ENCODE measurements at places on chromosomes 4 and X. TPM values are rescaled to one million over a fixed set of nuclear protein-coding genes. Genes with fewer than 3 reads are reported as not detected.

Gene DACH2
- total RNA-seq = not detected

Gene GALNTL6
- total RNA-seq = not detected

Gene PLXNB3
- 15.2 TPM for total RNA-seq

Gene GLRA3
- total RNA-seq = not detected

Gene PLS3
- total RNA-seq = 242 TPM

Gene PAGE5
- not detected for total RNA-seq

Gene CLGN
- total RNA-seq = under 0.01 TPM

Gene ARAP2
- 25.2 TPM for total RNA-seq

Gene CFP
- 0.17 TPM for total RNA-seq

Gene HSFX3
- not detected for total RNA-seq

Gene PHKA1
- 11.2 TPM for total RNA-seq

GRCh38 chrX:34901761-34902160 is 40.8 kb upstream of the FAM47B start:
- no peak for DNase-seq

- DNase-seq = no peak
Measured at GRCh38 chr4:182885738-182886077, 31.5 kb downstream of the DCTD start.

DNA sequence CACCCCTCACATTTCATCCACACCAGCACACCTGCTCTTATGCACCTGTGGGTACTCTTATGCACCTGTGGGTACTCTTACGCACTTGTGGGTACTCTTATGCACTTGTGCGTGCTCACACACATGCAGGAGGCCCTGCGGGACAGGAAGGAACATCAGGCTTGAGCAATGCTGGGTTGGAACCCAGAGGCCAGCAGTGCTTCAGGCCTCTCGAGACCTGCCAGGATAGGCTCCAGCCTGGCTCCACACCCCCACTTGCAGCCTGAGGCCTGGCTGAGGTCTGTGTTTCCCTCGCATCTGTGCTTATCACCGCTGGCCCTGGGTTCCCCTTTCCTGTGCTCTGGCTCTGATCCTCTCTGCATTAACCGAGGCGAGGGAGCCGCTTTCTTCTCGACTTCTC is 34.7 kb downstream of the SORCS2 start:
- no peak for DNase-seq

DNA sequence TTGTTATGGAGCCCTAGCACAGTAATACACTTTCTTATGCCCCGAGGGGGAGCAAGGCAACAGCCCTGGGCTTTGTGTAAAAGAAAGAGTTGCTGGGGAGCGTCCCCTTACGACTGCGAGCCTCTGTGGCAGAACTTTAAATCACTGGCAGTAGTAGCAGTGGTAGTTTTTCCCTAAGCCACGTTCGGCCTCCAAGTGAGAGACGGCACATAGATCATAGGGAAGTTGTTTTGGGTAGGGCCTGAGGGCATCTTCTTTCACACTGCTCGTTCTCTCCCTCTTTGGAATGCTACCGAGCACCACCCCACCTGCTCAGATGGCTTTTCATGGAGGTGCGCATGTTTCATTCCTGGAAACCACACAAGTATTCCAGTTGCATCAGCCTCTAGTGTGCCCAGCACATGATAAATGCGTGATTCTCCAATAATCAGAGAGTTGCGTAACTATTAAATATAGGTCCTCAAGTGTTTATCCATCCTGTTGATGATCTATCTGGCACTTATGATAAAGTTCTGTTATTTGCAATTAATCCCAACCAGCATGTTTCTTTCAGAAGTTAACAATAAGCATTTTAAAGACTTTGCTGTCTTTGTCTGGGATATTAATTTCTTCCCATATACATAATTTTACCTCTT is 7.0 kb upstream of the SYNPO2 start:
- no peak for DNase-seq

GRCh38 chrX:123994730-123995129 is 33.2 kb downstream of the STAG2 start:
- no peak for DNase-seq

- peak; percentile 45 for DNase-seq
Measured at GRCh38 chr4:113682730-113683537, 78.6 kb downstream of the CAMK2D start.

- DNase-seq = peak; percentile 70
Measured at GRCh38 chr4:66741081-66741480, 804.2 kb downstream of the CENPC start.

DNA sequence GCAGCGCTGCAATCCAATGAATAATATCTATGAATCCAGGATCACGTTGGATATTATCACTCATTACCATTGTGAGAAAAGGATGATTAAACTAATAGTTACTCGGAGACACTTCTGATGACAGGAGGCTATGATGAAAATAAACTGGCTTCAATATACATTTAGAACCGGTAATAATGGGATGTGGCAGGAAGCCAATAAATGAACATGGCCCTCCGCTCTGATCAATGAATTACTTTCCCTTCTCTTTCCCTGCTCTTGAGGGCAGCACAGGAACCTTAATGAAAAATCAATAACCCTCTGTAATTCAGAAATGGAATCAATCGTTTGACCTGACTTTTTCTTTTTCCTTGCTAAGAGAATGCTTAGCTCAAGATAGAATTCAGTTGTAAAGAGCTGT is 103.9 kb upstream of the PAQR3 start:
- DNase-seq = no peak

DNA sequence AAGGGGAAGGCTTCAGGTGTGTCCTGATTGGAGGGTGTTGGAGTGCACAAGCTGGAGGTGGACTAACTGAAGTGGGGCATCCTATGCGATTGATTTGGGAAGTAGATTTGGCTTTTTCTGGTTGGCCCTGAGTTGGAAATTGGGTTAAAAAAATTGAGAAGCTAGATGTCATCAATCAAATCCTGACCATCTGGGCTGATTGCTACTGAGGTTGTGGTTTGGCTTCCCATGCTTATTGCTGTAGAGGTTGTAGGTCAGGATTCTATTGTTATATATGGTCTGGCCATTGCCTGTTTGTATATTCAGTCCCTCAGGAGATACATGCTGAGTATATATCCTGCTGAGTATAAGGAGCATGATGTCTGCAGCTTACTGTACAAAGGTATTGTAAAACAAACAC is 7.7 kb upstream of the ZNF81 start:
- no peak for DNase-seq

DNA sequence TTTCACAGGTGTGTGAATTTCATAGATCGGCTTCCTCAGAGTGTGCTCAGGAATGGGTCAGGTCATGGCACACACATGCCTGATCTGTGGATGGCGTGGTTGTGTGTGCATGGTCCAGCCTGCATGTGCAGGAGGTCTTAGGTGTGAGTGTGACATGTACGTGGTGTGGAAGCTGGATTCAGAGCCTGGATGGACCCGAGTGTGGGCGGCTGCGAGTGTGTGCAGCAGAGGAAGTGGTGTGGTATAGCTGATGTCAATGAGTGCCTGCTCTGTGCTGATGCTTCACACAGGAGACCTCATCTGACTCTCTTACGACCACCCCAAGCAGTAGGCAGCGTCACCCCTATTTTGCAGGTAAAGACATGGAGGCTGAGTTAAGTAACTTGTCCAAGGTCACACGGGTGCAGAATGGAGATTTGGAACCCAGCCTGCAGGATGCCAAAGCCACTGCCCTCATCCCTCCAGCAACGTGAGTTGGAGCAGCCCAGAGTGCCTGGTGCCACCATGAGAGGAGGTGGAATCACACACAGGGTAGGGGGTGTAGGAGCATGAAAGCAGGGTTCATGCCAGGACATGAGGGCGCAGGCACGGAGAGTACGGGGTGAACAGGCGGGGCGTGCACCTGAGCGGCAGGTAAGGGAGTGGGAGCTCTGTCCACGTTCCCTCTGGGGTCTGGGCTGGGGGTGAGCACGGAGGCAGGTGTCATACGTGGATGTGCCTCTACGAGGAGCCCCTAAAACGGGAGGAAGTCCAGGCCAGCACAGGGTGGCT is 24.2 kb upstream of the C4orf50 start:
- no peak for DNase-seq

- no peak for DNase-seq
Measured at GRCh38 chr4:173333658-173334084, 487 bp downstream of the HMGB2 start.

DNA sequence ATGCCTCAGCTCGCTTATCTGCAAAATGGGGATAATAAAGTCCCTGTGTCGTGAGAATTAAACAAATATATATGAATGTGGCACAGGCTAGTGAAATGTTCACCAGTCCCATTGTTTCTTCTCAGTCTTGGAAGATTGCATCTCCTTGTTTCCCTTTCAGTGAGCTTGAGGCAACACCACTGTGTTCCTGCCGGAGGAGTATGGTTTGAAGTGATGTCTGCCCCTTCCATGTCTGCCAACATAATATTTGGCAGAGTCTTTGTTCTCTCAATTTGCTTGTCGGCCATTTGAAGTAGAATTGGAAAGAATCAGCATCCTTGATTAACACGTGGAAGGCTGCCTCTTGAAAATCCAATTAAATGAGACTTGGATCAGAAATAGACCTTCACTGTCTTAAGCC is 1088.5 kb upstream of the INTU start:
- no peak for DNase-seq

DNA sequence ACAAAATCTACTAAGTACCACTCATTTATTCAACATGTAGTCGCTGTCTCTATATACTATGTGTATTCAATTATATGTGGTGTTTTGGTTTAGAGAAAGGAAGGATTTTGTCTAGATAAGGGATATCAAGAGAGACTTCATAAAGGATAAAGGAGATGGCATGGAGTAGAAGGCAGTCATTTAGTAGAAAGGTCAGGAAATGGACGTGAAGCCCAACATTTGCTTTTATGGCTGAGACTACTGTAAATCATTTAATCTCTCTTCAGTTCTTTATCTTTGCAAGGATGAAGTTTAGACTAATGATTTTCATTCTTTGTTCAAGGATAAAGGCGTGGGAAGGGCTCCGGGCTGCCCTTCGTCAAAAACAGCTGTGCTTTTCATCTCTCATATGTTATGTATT is 25.2 kb downstream of the IL2 start:
- DNase-seq = no peak

DNA sequence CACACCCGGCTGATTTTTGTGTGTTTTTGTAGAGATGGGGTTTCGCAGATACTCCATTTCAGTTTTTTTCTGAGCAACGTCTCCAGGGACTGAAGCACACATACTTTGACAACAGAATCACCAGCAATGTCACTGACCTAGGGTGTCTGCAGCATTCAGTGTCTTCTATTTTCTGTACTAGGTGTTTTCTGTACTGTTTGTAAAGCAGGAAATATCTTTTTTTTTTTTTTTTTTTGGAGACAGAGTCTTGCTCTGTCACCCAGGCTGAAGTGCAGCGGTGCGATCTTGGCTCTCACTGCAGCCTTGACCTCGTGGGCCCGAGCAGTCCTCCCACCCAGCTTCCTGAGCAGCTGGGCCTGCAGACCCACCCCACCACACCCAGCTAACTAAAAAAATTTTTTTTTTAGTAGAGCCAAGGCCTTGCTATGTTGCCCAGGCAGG is 8.9 kb downstream of the ADD1 start:
- no peak for DNase-seq

DNA sequence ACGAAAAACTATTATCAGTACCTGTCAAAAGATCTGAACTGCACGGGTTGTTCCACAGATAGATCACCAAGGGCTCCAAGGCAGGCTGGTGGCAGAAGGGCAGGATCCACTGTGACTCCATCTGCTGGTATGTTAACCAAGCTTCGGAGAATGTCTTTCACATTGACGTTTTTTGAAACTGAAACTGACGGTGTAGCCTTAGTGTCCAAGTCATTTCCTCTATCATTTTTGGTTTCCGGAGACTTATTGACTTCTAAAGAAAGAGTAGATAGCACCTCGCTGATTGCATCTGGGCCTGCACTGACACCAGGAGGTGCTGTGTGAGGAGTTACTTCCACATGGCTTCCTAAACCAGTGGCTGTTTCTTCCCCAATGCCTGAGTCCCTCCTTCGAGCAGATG is 186.9 kb downstream of the LRBA start:
- no peak for DNase-seq

DNA sequence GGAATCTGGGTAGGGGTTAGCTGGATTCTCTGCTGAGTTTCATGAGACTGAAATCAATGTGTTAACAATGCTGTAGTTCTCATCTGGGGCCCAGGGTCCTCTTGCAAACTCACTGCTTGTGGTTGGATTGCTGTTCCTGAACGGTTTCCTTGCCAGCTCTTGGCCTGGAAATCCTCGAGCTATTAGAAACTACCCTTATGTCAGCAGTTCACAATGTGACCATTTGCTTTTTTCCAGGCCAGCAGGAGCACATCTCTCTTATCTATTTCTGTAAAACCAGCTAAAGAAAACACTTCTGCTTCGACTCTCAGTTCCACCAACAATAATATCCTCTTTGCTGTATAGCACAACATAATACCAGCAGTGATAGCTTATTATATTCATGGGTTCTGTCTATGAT is 140.1 kb upstream of the TRAM1L1 start:
- DNase-seq = no peak

GRCh38 chr4:23097251-23097650 is 404.5 kb downstream of the GBA3 start:
- no peak for DNase-seq

DNA sequence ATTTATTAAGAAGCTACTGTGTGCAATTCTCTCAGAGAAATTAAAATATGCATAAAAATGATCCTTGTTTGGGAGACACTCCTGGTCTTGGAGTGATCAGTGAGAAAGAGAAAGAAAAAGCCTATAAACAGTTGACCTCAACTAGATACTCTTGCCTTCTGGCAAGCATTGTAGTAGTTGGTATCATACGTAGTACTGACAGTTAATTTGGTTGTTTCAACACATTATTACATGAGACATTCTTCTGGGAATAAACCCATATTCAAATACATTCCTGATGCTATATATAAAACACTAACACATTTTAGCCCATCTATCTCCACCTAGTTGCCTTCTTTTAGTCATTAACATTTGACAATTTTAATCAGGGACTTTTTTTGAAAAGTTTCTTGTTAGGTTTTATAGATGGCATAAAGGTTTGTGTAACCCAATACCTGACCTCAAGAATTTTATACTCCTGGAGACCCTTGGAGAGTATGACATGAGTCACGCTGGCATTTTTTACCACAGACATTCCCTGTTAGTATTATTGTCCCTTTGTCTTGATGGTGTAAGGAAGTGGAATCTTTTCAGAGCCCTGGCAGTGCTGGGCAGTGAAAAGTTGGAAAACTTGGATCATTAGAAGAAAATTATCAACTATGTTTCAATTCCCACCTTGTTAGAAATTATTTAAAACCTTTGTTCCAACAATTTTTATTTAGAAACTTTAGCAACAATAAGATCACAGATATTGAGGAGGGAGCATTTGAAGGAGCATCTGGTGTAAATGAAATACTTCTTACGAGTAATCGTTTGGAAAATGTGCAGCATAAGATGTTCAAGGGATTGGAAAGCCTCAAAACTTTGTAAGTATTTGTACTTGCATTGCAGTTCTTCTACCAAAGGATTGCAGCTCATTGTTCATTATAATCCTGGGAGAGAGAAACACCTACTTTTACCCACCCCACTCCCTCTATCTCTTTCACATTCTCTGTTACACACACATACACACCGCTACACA is 167.1 kb upstream of the PACRGL start:
- peak; percentile 1 for DNase-seq

- DNase-seq = peak; percentile 16
Measured at GRCh38 chr4:111854494-111855087, 290.7 kb upstream of the FAM241A start.

DNA sequence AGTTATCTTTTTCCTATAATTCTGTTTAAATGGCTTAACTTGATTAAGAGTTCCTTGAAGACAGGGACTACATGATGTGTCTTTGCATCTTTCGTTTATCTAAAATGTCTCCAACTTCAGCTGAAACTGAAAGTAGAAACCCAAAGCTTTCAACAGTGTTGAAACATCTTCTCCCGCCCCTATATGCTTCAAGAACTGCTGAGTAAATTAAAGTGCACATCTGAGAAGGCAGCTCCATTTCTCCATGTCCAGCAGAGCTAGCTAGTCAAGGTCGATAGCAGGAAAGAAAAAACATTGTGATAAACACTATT is 185.7 kb upstream of the TBL1X start:
- no peak for DNase-seq

Data from mammary epithelial cell (primary cell).